ENCODE measurements at places on chromosomes 1 and 21.

DNA sequence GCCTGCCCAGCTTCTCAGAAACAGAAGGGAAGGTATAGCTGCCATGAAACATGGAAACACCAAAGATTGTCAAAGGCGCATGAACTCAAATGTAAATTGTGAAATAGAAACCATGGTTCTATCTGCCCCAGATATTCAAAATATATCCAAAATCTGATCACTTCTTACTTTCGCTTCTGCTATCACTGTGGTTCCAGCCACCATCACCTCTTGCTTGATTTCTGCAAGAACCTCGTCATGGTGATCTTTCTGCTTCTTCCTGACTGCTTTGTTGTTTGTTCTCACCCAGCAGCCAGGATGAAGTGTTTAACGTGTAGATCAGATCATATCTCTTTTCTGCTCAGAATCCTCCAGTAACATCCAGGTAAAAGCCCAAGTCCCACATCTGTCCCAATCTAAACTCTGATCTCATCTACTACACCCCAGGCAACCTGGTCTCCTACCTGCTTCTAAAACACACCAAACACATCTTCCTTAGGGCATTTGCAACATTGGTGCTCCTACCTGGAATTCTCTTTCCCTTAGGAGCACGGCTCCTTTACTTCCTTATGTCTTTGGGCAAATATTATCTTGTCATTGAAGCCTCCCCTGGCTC, 10.5 kb upstream of the LMO4 start:
- no peak for DNase-seq

- no peak for DNase-seq
Observed at GRCh38 chr1:164223378-164223777, 335.6 kb upstream of the PBX1 start.

GRCh38 chr1:232600424-232601258, 29.3 kb downstream of the SIPA1L2 start:
- DNase-seq = no peak

- no peak for DNase-seq
Observed at GRCh38 chr1:216090556-216090955, 332.7 kb downstream of the USH2A start.

GRCh38 chr1:150146849-150147542, 2.7 kb upstream of the PLEKHO1 start:
- DNase-seq = no peak

GRCh38 chr21:27359141-27359540, 392.3 kb upstream of the ADAMTS5 start:
- no peak for DNase-seq

GRCh38 chr1:159943278-159943640, 2.2 kb downstream of the IGSF9 start:
- no peak for DNase-seq

DNA sequence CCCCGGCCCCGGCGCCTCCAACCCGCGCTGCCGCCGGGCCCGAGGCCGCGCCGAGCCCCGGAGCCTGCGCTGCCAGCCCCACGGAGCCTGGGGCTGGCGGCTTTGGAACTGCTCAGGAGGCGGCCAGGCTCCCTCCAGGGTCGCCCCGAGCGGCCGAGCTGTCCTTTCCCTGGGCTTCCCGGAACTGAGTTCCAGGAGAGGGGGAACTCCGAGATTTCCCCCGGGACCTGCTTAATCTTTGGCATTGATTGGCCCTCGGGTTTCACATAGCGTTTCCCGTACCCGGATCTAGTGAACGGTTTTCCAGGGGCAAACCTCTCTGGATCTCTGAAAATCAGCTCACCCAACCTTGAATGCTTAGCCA, 504 bp downstream of the H6PD start:
- DNase-seq = no peak

GRCh38 chr1:43382027-43382779, 7.4 kb downstream of the MED8 start:
- DNase-seq = no peak

DNA sequence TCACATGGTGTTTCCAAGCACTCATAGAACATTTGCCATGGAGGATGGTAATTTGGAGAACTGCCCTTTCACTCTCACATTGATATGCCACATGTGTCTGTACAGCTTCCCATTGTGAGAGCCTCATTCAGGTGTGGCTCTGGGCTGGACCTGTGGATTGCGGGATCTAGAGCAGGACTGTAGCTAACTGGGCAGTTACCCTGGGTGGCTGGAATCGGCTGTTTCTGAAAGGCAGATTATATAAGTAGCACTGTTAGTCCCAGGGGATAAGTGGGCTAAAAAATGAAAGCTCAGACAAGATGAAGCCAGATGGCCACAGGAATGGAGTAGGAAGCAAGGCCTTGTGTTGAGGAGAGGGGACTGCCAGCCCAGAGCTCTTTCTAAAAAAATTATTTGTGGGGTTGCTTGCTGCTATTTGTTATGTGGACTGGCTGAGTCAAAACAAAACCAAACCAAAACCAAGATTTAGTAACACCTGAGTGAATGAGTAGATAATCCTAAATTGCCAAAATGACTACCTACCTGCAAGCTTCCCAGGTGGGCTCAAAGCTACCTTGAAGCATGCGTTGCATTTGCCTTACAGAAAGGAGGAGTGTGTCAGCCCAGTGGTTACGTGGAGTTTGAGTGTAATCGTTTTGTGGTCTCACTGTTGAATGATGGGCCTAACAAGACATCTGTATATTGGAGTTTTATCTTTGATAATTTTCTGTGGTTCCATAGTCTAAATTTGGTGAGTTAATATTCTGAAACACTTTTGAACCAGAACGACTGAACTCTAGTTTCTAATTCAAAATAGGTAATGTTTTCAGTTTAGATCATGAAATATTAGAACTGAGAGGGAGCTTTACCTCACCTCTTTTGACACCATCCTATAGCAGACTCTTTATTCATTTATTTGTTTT, 58.0 kb downstream of the SDCCAG8 start:
- no peak for DNase-seq

- no peak for DNase-seq
Observed at GRCh38 chr1:227308367-227309336, 9.6 kb downstream of the CDC42BPA start.

DNA sequence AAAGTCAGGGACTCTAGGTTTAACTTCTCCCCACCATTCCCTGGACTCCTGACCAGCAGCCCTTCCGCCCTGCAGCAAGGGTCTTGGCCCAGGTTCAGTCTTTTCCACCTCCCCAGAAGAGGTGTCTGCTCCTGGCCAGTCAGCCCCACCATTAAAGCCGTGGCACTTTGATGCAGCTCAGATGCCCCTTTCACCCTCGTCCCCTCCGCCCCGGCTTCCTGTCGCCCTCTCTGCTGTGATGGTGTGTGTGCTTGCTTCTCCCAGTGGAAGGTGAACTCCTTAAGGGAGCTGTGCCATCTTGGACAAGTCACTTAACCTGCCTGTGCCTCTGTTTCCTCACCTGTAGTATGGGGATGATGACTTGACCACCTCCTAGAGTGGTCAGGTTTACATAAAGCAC, 17.8 kb upstream of the TTC4 start:
- DNase-seq = no peak

- DNase-seq = no peak
Observed at GRCh38 chr1:25461849-25462248, 31.2 kb downstream of the MACO1 start.

- DNase-seq = no peak
Observed at GRCh38 chr1:42947965-42948732, 10.5 kb downstream of the SLC2A1 start.

DNA sequence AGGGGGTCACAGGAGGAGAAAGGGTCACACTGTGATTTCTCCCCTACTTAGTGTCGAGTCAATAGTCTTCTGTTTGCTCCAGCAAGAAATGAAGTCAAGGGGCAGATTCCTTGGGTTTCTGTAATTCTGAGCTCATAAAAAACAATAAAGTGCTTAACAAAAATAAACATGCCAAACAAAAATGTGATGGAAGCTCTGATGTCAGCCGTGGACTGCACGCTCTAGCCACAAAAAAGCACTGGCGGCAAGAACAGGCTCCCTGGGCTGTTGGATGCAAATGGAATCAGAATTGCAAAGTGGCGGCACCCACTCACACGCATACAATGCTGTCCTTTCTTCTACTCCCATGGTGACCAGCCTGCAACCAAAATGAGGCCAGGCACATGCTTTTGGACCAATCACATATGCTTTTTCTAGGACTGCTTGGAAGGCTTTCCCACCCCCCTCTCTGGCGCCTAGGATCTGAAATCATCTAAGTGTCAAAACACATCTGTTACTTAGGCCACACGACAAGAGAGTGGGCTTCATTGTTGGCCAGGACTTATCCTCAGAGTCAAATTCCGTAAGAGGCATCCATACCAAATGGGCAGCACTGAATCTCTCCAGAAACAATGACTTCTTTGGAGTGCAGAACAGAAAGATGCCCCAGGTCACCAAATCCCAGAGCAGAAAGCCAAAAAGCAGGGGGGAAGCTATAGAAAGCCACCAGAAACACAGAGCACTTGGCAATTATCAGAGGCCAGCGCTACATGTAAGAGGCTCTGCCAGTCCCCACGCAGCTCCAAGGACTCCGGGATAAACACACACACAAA, 9.2 kb downstream of the C1orf198 start:
- DNase-seq = no peak

- DNase-seq = peak; percentile 79
Observed at GRCh38 chr1:40951943-40952743, 27.4 kb upstream of the CTPS1 start.

- DNase-seq = no peak
Observed at GRCh38 chr1:8520483-8520966, 202.6 kb downstream of the SLC45A1 start.

DNA sequence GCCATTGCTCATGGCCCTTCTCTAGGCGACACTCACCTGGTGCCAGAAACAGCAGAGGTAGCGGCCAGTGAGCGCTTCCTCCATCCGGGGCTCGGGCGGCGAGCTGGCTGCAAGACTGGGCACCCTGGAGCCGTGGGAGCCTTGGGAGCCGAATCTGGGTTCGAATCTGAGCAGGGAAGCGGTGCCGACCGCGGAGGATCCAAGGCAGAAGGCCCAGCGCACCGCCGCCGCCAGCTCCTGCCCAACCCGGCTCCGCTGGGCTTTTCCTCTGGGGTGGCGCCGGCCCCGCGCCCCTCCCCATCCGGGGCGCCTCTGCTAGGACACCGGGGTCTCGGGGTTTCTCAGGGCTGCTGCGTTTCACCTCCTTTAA, 1.7 kb upstream of the PRDM16 start:
- no peak for DNase-seq

DNA sequence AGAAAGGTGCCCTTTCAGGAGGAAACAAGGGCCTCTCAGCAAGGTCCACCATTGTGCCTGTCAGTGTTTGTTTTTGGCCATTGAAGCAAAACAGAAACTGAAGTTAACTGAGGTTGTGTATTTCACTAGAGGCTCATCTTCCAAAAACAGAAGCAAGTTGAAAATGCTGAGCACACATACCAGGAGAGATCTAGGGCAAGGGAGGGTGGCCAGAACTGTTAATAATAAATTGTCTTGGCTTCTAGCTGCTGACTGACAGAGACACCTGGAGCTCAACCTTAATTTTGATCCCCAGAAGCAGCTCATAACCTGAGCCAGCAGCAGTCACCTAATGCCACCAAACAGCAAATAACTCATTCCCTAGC, 5.2 kb downstream of the AGMAT start:
- DNase-seq = no peak

GRCh38 chr1:183830389-183830788, 25.5 kb downstream of the RGL1 start:
- no peak for DNase-seq

DNA sequence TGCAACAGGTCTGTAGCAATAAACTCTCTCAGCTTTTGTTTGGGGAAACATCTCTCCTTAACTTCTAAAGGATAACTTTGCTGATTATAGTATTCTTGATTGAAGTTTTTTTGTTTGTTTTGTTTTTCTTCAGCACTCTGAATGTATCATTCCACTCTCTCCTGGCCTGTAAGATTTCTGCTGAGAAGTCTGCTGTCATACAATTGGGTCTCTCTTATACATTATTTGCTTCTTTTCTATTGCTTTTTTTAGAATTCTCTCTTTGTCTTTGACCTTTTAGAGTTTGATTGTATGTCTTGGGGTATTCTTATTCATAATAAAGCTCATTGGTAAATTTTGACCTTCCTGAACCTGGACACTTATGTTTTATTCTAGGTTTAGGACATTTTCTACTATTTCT, 386.3 kb downstream of the MRPL39 start:
- no peak for DNase-seq

DNA sequence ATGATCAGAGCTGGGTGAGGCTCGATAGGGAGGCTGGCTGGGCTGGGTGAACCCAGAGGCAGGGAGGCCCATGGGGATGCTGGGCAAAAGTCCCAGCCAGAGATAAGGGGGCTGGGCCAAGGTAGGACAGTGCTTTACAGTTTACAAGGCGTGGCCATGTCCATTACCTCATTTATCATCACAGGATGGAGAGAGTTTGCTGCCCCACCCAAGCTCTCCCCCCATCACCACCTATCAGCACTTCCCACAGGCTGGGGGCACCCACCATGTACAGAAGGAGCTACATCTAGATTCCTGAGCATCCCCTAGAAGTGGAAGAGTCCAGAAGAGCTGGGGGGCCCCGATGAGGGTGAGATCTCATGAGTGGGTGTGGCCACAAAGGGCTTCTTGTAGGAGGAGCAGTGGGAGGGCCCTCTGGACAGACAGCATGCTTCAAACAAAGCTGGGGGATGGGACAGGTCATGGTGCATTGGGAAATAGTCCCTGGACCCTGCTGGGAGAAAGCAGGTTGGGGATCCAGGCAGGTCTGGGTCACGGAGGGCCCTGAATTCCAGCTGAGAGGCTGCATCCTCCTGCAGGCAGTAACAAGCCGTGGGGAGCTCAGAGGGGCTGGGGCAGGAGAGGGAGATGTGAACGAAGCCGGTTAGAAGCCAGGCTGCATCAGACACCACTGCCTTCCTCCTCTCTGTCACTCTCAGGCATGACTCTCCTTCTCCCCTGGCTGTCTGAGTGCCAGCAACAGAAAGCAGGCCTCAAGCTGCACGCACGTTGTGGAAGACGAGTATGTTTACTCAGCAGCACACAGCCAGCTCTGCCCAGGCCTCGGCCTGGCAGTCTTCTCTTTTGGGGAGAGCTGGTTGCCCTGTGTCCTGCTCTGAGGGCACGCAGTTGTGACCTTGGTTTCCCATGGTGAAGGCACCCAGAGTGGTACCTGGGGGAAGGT, 202.3 kb downstream of the HIVEP3 start:
- DNase-seq = no peak

DNA sequence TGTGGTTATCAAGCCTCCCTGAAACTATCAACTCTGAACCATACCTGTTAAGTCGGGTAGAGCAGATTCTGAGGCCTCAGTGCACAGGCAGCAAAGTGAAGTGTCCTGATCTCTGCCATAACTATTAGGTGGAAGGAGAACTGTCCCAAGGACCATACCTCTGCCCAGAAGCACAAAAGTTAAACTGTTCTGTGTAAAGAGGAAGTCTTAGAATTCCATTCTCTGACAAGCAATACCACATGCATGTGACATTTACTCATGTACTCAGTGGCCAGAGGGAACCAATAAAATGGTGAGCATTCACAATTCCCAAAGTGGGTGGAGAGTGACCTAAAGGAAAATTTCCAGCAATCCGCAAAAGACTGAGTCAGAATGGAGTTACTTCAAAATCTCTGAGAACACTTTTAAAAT, 61.0 kb downstream of the TOR3A start:
- DNase-seq = no peak

GRCh38 chr1:98330224-98330623, 331.3 kb upstream of the SNX7 start:
- DNase-seq = no peak
